GM23338 (cell line): ENCODE measurements at places on chromosomes 6 and 20. TPM values are rescaled to one million over a fixed set of nuclear protein-coding genes. Genes with fewer than 3 reads are reported as not detected.

The ANKRD66 gene
- polyA plus RNA-seq: not detected in 2 replicates

The TRDN gene
- polyA plus RNA-seq: 104 and 137 TPM in 2 replicates

The ADGRB3 gene
- polyA plus RNA-seq: 0.63 and 0.92 TPM in 2 replicates

The RIPPLY2 gene
- 4.0 and 6.0 TPM in 2 replicates for polyA plus RNA-seq

The ADTRP gene
- polyA plus RNA-seq: not detected in 2 replicates

The WFDC5 gene
- not detected in 2 replicates for polyA plus RNA-seq

The LINC00237 gene
- 2.0 and 2.6 TPM in 2 replicates for polyA plus RNA-seq

The CDC25B gene
- 9.8 and 10.5 TPM in 2 replicates for polyA plus RNA-seq

The PGBD1 gene
- 6.0 and 7.5 TPM in 2 replicates for polyA plus RNA-seq

The CHRNA4 gene
- polyA plus RNA-seq: 2.1 and 2.7 TPM in 2 replicates

The PTPRA gene
- polyA plus RNA-seq: 39.3 and 46.9 TPM in 2 replicates

The TUBB2B gene
- polyA plus RNA-seq: 355 and 376 TPM in 2 replicates

The NKAPL gene
- 2.9 and 3.2 TPM in 2 replicates for polyA plus RNA-seq

The APMAP gene
- 31.7 and 32.0 TPM in 2 replicates for polyA plus RNA-seq

The TCF21 gene
- polyA plus RNA-seq: 0.05 and 0.19 TPM in 2 replicates

The XKR7 gene
- polyA plus RNA-seq: 0.61 and 0.64 TPM in 2 replicates

The TNXB gene
- polyA plus RNA-seq: 1.1 and 2.0 TPM in 2 replicates

The SLC22A16 gene
- 0.24 and 0.37 TPM in 2 replicates for polyA plus RNA-seq
